ENCODE measurements at places on chromosomes 5 and 9.

DNA sequence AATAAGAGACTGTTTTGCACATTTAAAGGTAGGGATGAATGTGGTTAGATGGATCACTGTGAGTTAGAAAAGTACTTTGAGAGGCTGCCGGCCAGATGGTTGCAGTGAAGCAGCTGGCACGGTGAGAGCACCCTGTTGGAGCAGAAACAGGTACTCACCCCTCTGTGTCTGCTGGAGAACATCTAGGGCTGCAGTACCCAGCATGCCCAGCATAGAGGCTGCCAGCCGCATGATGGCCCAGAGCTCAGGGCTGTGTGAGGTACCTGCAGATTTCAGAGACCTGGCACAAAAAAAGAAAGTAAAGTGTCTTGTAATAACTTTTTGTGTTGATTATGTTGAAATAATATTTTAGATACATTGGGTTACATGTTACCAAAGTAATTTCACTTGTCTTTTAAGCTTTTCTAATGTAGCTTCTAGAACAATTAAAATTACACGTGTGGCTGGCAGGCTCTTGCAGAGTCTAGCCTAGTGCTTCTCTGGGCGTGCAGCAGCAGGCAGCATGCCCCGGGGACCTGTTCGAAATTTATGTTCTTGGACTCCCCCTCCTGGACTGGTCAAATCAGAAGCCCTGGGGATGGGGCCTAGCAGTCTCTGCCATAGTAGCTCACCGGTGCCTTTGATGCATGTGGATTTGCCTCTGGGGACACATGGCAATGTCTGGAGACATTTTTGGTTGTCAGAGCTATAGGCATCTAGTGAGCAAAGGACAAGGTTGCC is 11.1 kb downstream of the WDR5 start:
- no peak for DNase-seq

DNA sequence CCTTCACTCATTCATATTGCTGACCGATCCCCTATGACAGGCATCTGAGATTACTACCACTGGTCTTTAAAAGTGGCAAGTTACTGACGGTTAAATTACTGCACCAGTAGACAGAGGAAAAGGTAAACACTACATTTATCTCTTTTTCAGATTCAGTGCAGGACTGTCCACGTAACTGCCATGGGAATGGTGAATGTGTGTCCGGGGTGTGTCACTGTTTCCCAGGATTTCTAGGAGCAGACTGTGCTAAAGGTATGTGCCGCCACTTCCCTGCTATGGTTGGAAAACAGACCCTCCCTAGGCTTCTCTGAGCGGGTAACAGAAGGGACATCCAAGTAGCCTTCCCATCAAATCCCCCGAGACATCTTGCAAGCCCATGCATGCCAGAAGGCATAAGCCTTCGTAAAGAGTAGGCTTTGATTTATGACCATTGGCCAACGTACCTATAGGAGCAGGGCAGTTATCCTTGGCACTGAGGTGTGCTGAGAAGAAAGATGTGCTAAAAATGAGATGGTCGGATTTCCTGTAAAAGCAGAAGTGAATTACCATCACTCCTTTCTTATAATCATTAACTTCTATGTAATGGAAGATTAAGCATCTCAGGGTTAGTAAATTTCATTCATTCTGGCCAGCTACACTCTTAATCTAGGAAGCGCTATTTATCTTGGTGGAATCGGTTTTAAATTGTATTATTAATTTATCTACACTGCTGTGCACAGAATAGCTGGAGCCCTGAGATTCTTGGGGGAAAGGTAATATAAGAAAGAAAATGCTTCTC is 193.4 kb upstream of the WWC1 start:
- no peak for DNase-seq

DNA sequence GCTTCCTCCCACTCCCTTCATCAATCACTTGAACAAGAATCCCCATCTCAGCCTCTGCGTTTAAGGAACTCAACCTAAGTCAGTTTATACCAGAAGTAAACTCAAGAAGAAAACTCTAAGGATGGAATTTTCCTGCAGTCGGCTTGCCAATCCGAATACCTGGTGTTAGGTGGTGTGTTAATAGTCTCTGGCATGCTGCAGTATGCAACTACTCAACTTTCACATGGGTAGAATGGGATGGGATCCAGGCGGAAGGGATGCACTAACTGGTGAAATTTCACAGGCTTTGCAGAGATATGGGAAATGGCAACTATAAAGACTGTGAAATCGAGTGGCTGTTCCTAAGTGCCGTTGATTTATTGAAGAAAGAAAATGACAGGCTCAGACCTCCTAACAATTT is 560.6 kb downstream of the TLE1 start:
- no peak for DNase-seq

DNA sequence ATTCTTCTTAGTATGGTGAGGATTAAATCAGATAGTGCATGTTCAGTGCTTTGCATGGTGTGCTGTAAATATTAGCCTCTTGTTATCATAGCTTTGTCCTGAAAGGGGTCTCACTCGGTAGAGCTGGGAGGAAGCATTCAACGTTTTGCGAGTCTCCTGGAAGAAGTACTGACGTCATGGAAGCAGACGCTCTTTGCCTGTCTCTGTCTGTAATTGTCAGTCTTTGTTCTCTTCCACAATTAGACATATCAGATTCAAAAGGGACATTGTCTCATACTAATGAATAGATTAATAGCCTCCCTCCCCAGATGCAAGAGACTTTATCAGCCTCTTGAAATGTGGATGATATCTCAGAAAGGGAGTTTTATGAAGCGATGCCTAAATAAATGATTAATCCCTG is 91.8 kb upstream of the CXCL14 start:
- DNase-seq, result no peak

DNA sequence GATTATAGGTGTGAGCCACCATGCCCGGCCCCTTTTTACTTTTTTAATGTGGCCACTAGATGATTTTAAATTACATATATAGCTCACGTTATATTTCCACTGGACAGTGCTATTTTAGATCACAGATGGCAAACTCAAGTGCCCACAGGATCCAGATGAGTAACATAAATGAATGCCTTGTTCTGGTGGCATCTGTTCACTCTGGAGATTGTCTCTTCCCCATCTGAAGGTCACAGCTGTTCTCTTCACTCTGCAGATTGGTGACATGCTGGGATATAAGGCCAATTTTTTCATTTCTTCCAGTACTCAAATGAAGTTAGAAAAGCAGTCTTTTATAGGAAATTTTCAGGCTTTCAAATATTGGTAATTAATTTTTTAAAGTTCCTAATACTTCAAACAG is 160.1 kb downstream of the DOCK8 start:
- no peak for DNase-seq

- no peak for DNase-seq
These were observed 171.4 kb upstream of the DAP start for GRCh38 chr5:10932426-10932825.

DNA sequence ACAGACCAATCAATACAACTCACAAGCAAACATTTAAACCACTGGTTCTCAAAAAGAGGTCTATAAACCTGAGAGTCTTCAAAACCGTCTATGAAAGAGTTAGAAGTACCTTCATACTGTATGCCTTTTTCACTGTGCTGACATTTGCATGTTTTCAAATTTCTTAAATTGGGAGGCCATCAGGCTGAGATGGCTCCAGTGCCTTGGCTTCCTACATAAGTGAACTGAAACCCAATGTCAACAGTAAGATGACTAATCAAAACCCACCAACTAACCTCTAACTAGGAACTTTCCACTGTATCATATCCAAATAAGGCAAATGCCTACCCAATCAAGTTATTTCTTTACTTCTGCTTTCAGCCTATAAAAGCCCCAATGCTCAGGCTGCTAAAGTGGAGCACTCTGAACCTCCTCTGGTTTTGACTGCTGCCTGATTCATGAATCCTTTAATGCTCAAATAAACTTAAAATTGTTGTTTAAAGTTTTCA is 35.1 kb downstream of the FAM13B start:
- DNase-seq, result no peak

DNA sequence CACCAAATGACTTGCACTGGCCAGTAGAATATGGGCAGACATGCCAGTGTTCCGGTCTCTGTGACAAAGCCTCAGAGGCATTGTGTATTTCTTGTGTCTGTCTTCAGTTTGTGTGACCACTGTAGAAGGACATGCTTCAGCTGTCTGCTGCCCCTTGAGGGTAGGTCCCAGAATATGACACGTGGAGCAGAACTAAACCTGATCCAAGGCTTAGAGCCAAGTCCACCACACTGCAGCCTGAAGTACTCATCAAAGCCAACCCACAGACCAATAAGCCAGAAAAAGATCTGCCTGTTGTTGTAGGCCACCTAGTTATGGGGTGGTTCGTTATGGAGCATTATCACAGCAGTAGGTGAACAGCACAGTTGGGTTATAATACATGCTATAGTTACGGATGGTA is 468.9 kb downstream of the PSAT1 start:
- DNase-seq, result no peak

- DNase-seq, result no peak
These were observed 12.1 kb upstream of the PCDHB1 start for GRCh38 chr5:141039061-141039460.

- no peak for DNase-seq
These were observed 104.0 kb upstream of the ATP10B start for GRCh38 chr5:160956051-160956450.

DNA sequence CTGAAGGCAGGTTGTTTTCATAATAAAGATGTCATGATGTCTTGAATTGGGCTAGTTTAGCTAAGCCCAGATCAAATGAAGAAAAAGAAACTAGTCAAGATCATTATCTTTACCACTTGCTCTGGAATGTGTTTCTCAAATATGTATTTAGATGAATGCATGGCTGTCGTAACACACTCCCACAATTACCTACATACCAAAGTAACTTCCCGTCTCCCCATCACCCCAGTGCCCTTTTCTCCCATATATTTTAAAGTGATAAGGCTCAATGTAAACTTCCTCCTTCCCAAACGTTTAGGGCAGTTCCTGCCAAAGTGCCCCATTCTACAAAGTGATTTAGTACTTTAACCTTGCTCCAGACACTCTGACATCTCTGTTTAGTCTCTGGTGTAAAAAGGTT is 61.4 kb downstream of the SLC1A3 start:
- no peak for DNase-seq

- no peak for DNase-seq
These were observed 33.0 kb upstream of the MAP1B start for GRCh38 chr5:72074251-72074650.

Data from adipocyte (in vitro differentiated cells).